Bladder microvascular endothelial cell (primary cell): ENCODE measurements at places on chromosomes 13 and 19. TPM values are rescaled to one million over a fixed set of nuclear protein-coding genes. Genes with fewer than 3 reads are reported as not detected.

The MUC16 gene
- not detected in 2 replicates for total RNA-seq

The EDDM13 gene
- 1.4 TPM in 1 of 2 replicates, not detected in the other for total RNA-seq

The ACER1 gene
- not detected in 2 replicates for total RNA-seq

The BRD4 gene
- 8.1 and 21.3 TPM in 2 replicates for total RNA-seq

The PRR36 gene
- total RNA-seq, result 0.13 TPM in 1 of 2 replicates, not detected in the other

The PTOV1 gene
- total RNA-seq, result 37.2 and 79.3 TPM in 2 replicates

The HPN gene
- total RNA-seq, result not detected in 2 replicates

The F10 gene
- 0.13 TPM in 1 of 2 replicates, not detected in the other for total RNA-seq

The CDADC1 gene
- 1.5 and 4.1 TPM in 2 replicates for total RNA-seq

The ZIC5 gene
- 0.06 TPM in 1 of 2 replicates, not detected in the other for total RNA-seq

The NLRP11 gene
- 0.06 TPM in 1 of 2 replicates, not detected in the other for total RNA-seq

The FUT2 gene
- total RNA-seq, result not detected in 2 replicates

The DIS3 gene
- 21.0 and 53.5 TPM in 2 replicates for total RNA-seq

The OVOL3 gene
- not detected in 2 replicates for total RNA-seq

The ZNF626 gene
- total RNA-seq, result 5.0 and 10.3 TPM in 2 replicates

The CYP4F8 gene
- not detected in 2 replicates for total RNA-seq

The ZNF667 gene
- 1.5 and 4.5 TPM in 2 replicates for total RNA-seq

The ERFL gene
- total RNA-seq, result not detected in 2 replicates

The CCNA1 gene
- 1.6 and 9.0 TPM in 2 replicates for total RNA-seq

The ERICH6B gene
- total RNA-seq, result not detected in 2 replicates

The FAM216B gene
- total RNA-seq, result not detected in 2 replicates

The TRPM4 gene
- total RNA-seq, result 19.8 and 24.1 TPM in 2 replicates

The SERPINE3 gene
- not detected in 2 replicates for total RNA-seq

The APC2 gene
- under 0.01 and 0.06 TPM in 2 replicates for total RNA-seq

The CD209 gene
- not detected in 2 replicates for total RNA-seq

The EFNA2 gene
- 0.19 TPM in 1 of 2 replicates, not detected in the other for total RNA-seq

The THSD8 gene
- not detected in 2 replicates for total RNA-seq

The ZNF578 gene
- total RNA-seq, result 1.3 and 3.9 TPM in 2 replicates

The ZNF613 gene
- 5.3 and 14.6 TPM in 2 replicates for total RNA-seq

The ZNF112 gene
- total RNA-seq, result 4.4 and 9.4 TPM in 2 replicates

The APOC1 gene
- total RNA-seq, result 0.31 and 1.5 TPM in 2 replicates

The TPTE2 gene
- total RNA-seq, result not detected in 2 replicates

The PEAK3 gene
- 0.25 TPM in 1 of 2 replicates, not detected in the other for total RNA-seq

The C19orf67 gene
- total RNA-seq, result not detected in 2 replicates

The ATP1A3 gene
- total RNA-seq, result under 0.01 TPM in 1 of 2 replicates, not detected in the other

The LENG9 gene
- 4.8 and 4.9 TPM in 2 replicates for total RNA-seq

The NLRP9 gene
- total RNA-seq, result not detected in 2 replicates

The CATSPERD gene
- total RNA-seq, result not detected in 2 replicates

The ATP12A gene
- not detected in 2 replicates for total RNA-seq

The DACT3 gene
- 0.13 and 0.16 TPM in 2 replicates for total RNA-seq

The ZNF738 gene
- 3.7 and 5.4 TPM in 2 replicates for total RNA-seq

The VSTM1 gene
- total RNA-seq, result not detected in 2 replicates

The NAPSA gene
- 0.19 TPM in 1 of 2 replicates, not detected in the other for total RNA-seq

The UGGT2 gene
- total RNA-seq, result 14.1 and 35.1 TPM in 2 replicates

The TINCR gene
- total RNA-seq, result 0.06 TPM in 1 of 2 replicates, not detected in the other

The INSR gene
- total RNA-seq, result 43.2 and 46.4 TPM in 2 replicates

The CABP5 gene
- total RNA-seq, result not detected in 2 replicates

The IRS2 gene
- 0.32 and 0.88 TPM in 2 replicates for total RNA-seq

The USP12 gene
- 18.6 and 39.0 TPM in 2 replicates for total RNA-seq

The TMEM238 gene
- not detected in 2 replicates for total RNA-seq
